Chondrocyte (in vitro differentiated cells): ENCODE measurements at places on chromosomes 2 and 18.
A peak's percentile ranks its signal among the peaks of the same experiment; 100 is the strongest.

GRCh38 chr18:35190948-35191697 lies 49.7 kb upstream of the ZNF397 start:
- DNase-seq: no peak
- no peak overlapping the region for H3K27ac ChIP-seq
- H3K27me3 ChIP-seq: no peaks in the 10 kb centered on the region

DNA sequence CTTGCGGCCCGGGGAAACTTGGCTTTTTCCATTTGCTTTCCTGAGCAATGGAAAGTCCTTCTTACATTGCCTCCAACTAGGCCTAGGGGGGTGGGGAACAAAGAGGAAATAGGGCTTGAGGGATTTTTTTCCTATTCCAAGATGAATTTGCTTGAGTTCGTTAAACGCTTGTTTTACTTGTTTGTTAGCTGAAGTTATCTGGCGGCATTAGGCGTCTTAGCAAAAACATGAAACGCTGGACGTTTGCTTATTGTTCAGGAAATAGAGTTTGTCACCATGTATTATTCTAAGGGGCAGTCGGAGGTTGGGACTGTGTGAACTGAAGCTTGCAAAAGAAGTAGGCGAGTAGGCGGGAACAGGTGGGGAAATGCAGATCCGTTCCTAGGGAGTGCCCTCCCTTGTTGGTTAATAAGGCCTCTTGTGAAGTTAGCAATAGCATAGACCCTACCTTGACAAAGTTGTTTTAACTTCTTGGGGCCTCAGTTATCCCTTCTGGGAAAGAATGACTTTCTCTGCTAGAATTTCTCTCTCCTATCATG lies 1.9 kb downstream of the CABLES1 start:
- H3K36me3 ChIP-seq: peaks cover 2% of the 10 kb centered on the region
- H3K27me3 ChIP-seq: no peaks in the 10 kb centered on the region
- H3K27ac ChIP-seq: peak overlapping the region; percentile 75
- peak overlapping the region; percentile 81 for H3K4me3 ChIP-seq
- no peak for DNase-seq

DNA sequence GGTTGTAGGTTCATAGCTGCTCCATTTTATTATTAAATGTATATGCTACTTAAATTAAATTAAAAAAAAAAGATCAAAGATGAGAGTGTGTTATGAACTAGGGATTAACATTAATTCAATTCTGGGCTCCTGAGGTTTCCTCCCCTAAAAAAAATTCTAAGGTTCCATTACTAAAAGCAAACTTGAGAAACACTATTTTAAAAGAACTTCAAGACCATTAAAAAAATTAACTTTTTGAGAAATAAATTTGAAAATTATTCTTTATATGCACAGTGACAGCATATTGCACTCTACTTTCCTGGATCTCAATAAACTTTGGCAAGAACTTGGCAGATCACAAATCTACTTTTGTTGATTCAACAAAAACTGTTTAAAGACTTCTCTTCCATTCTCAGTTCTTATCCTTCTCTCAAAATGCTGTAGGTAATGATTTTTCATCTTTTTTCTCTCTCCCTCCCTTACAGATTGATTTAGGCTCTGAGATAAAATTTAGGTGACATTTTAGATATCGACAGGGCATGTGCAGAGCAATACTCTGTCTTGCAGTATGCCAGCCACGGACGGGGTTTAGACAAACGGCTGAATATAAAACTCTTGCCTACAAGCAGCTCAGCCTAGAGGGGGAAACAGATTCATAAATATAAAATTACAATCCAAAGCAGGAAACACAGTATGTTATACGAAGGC lies 592 bp upstream of the MARS2 start:
- H3K27me3 ChIP-seq: no peaks in the 10 kb centered on the region
- peaks cover under 1% of the 10 kb centered on the region for H3K36me3 ChIP-seq
- H3K4me1 ChIP-seq: peaks cover 38% of the 10 kb centered on the region

DNA sequence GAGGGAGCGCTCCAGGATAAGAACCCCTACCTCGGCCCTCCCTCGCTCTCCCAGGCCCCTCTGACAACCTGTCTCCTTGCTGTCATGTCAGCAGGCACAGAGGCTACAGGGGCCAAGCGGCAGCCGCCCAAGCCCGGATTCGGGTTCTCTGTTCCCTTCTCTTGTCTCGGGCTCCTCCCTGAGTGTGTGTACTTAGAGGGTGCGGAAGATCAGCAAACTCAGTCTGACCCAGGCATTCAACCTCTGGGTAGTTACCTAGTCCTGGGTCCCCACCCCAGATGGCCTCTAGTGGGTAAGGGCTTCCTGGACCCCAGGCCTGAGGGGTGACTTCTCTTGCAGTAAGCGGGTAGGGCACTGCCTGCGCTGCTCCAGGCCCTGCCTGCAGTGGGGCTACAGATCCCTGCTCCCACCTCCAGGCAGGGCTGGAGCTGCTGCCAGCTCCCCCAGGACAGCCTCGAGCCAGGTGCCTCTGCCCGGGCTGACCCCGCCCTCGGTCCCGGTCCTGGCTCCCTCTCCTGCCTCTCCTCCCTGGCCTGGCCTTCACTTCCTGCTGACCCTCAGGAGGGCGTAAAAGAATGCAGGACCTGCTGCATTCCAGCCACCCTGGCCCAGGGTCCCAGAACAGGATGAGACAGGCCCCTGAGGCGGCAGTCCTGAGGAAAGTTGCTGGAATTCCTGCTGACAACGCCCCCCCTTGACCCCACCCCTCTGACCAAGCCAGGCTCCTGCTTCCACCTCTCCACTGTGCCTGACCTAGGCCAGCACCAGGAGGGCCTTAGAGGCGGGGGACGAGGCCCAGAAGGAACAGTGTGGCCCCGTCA lies 22.0 kb downstream of the GPC1 start:
- H3K4me1 ChIP-seq: peaks cover 23% of the 10 kb centered on the region
- no peak overlapping the region for H3K27ac ChIP-seq
- peaks cover 2% of the 10 kb centered on the region for H3K36me3 ChIP-seq
- peak; percentile 74 for DNase-seq
- H3K4me3 ChIP-seq: no peak overlapping the region

DNA sequence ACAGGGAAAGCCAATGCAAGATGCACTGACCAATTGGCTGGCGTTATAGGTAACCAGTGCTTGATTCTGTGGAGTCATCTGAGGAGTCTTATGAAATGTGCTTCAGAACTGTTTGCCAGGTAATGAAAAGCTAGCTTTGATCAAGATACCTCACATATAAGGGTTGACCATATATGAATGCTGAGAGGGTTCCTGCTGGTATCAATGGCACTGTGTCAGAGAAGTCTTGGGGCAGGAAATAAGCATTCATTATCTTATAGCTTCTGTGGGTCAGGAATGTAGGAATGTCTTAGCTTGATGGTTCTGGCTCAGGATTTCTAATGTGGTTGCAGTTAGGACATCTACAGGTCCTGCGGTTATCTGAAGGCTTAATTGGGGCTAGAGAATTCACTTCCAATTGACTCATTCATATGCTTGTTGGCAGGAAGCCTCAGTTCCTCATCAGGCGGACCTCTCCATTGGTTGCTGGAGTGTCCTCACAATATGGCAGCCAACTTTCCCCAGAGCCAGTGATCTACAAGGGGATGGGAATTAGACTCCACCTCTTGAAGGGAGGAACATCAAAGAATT lies 22.1 kb upstream of the TCF7L1 start:
- no peak overlapping the region for H3K27ac ChIP-seq
- no peaks in the 10 kb centered on the region for H3K36me3 ChIP-seq
- no peak overlapping the region for H3K4me3 ChIP-seq

DNA sequence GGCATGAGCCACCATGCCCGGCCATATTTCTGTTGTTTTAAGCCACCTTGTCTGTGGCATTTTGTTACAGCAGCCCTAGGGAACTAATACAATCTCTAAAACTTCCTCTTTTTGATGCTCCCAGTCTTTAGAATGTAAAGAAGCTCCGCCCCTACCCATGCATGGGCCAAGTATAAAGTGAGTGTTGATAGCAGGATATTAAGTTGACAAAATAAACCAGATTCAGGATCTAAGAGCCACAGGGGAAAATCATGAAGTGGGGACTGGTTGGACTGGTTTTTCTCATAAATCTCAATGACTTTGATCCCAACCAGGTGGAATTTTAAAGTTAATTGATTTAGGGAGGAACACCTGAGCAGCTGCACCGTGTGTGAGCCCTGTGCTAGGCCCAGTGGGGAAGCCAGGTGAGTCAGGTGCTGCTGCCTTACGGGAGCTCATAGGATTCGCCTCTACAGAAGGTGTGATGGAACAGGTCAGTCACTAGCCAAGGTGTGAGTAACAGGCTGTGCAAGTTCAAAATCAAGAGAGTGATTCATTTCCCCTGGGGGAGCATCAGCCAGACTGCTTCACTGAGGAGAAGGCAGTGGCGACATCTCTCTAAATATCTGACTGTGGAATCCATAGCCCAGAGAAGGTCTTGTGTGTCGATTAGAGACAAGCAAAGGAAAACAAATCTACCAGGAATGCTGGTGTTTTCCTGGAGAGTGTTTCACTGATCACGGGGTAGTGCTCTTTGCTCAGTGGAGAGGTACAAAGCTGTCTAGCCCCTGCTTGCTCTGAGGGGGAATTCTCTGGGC lies 63.0 kb upstream of the MSH2 start:
- H3K4me1 ChIP-seq: peaks cover 8% of the 10 kb centered on the region

DNA sequence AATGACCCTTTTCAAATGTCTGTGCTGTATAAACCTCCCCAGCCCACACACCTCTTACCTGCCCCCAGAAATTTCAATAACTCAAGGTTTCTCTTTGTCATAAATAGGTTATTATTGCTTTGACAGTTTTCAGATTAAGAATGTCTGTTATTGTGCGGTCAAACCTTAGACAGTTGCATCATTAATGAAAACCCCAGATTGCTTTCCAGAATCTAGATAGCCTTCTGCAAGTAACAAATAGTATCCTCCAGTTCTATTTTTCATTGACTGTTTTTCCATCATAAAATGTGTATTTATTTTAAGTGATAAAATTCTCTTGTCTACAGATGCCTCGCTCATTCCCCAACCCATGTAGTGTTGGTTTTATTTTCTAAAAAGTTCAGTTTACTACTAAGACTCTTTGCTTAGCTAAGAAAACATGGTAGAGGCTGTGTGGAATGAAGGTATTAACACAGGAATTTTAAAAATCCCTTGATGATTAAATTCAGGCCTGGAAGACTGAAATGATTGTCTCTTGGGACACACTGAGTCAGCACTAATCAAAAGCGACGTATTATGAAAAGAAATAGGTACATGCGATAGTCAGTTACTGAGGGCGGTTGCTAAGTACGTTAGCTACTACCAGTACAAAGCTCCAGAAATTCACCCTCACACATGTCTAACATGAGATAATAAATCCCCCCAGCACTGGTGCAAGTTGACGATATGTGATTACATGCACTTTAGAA lies 38.4 kb upstream of the ITGAV start:
- H3K4me1 ChIP-seq: peaks cover 28% of the 10 kb centered on the region
- peak overlapping the region; percentile 24 for H3K4me3 ChIP-seq
- H3K27me3 ChIP-seq: no peaks in the 10 kb centered on the region
- no peaks in the 10 kb centered on the region for H3K36me3 ChIP-seq
- H3K27ac ChIP-seq: peak overlapping the region; percentile 90

DNA sequence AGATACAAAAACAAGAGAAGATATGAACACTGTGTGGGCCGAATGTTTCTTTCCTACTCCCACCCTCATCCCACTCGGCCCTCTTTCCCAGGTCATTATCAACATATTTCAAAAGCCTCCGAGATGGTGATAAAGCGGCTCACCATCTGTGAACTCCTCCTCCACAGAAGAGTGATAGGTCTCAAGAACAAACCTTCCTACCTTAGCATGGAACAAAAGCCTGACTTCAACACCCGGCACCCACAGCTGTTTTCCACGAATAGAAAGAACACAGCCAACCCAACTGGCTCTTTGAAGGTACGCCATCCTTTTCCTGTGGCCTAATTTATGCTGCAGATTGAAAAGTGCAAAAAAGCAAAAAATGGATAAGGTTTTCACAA lies 28.8 kb downstream of the BCL2 start:
- no peaks in the 10 kb centered on the region for H3K27me3 ChIP-seq
- no peak overlapping the region for H3K27ac ChIP-seq
- DNase-seq: no peak
- peaks cover 20% of the 10 kb centered on the region for H3K4me1 ChIP-seq

DNA sequence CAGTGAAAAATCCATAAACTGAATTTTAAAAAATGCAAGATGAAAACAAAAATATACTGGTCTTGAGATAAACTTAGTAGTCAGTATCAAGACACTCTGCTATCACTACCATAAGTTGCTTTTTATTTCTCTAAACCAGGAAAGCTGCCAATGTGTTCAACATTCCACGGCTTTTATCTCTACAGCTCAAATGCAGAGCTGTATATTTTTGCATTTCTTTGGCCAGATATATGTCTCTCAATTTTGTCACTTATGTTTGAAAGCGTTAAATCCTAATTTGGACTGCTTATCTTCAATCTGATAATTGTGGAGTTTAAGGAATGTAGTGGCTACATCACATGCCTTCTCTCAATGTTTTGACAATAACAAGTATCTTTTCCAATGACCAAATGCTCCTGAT lies 609.5 kb downstream of the EPHA4 start:
- no peak overlapping the region for H3K4me3 ChIP-seq
- H3K36me3 ChIP-seq: no peaks in the 10 kb centered on the region

- no peak overlapping the region for H3K27ac ChIP-seq
- no peak overlapping the region for H3K4me3 ChIP-seq
- H3K4me1 ChIP-seq: peaks cover 22% of the 10 kb centered on the region
- H3K36me3 ChIP-seq: no peaks in the 10 kb centered on the region
These were observed 146.5 kb downstream of the NCKAP5 start for GRCh38 chr2:133421516-133422324.

DNA sequence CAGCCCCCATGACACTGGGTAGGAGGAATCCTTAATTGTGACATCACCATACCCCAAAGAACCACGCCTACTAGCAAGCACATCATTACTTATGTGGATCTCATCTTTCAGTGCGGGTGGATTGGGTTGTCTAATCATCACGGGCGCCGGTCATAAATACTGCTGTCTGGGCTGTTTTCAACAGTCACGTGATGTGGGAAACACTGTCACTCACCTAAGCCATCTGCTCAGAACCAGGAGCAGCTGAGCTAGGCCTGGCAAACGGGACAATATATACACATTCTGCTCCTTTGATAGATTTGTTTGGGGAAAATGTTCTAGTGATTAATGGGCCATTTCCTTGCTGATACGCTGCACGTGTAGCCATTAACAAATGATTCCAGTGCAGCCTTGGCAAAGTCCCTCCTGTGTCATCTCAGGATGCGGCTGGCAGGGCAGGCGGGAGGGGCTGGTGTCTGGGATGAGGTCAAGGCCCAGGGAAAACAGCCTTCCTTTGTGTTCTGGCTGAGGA lies 145.9 kb upstream of the COPS8 start:
- H3K36me3 ChIP-seq: no peaks in the 10 kb centered on the region
- no peak overlapping the region for H3K27ac ChIP-seq
- no peaks in the 10 kb centered on the region for H3K4me1 ChIP-seq
- H3K4me3 ChIP-seq: no peak overlapping the region
- H3K27me3 ChIP-seq: peaks cover 10% of the 10 kb centered on the region
- DNase-seq: no peak

DNA sequence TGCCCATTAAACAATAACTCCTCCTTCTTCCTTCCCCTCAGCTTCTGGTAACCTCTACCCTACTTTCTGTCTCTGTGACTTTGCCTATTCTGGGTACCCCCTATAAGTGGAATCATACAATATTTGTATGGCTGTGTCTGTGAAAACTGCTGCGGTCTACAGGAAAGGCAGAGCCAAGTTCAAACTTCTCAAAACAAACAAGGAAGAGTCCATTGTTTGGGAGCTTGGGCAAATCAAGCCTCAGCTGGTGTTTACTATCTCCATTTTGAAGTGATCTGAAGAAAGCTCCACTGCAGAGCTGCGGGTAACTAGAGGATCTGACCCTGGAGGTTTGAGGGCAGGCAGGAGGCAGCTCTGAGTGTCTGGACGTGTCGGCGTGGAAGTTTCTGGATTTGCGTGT lies 48.6 kb upstream of the DAPL1 start:
- no peaks in the 10 kb centered on the region for H3K36me3 ChIP-seq
- H3K4me3 ChIP-seq: no peak overlapping the region
- DNase-seq: no peak
- H3K27me3 ChIP-seq: peaks cover 16% of the 10 kb centered on the region
- peaks cover 14% of the 10 kb centered on the region for H3K4me1 ChIP-seq
- H3K27ac ChIP-seq: no peak overlapping the region
